ENCODE measurements at places on chromosomes 7 and 10. TPM values are rescaled to one million over a fixed set of nuclear protein-coding genes. Genes with fewer than 3 reads are reported as not detected.

NEUROG3 gene
- total RNA-seq, result not detected

STEAP2 gene
- total RNA-seq, result 2.3 TPM

FKBP9 gene
- 199 TPM for total RNA-seq

MYOF gene
- total RNA-seq, result 299 TPM

MMD2 gene
- not detected for total RNA-seq

AUTS2 gene
- 68.2 TPM for total RNA-seq

AOAH gene
- not detected for total RNA-seq

ZNF853 gene
- total RNA-seq, result 5.0 TPM

OPN1SW gene
- not detected for total RNA-seq

PTF1A gene
- total RNA-seq, result not detected

ODAD2 gene
- 0.96 TPM for total RNA-seq

FOXP2 gene
- total RNA-seq, result 3.3 TPM

Measured in astrocyte (in vitro differentiated cells and primary cell).